ENCODE measurements at places on chromosomes 11 and 22. TPM values are rescaled to one million over a fixed set of nuclear protein-coding genes. Genes with fewer than 3 reads are reported as not detected.

The MMP12 gene
- total RNA-seq = not detected

- no peak for DNase-seq
Observed at GRCh38 chr11:29985248-29985647, 31.6 kb downstream of the KCNA4 start.

The OR2AT4 gene
- not detected for total RNA-seq

GRCh38 chr11:12122083-12122482 is 11.7 kb downstream of the MICAL2 start:
- no peak for DNase-seq

GRCh38 chr11:115241899-115242298 is 262.3 kb downstream of the CADM1 start:
- DNase-seq = no peak

The XKR3 gene
- not detected for total RNA-seq

The SERHL2 gene
- 1.6 TPM for total RNA-seq

The LRRC10B gene
- total RNA-seq = 0.45 TPM
